ENCODE measurements at places on chromosomes 12 and 14. TPM values are rescaled to one million over a fixed set of nuclear protein-coding genes. Genes with fewer than 3 reads are reported as not detected.

OLR1 gene
- not detected for total RNA-seq

NANOG gene
- not detected for total RNA-seq

VDR gene
- 19.6 TPM for total RNA-seq

FBLN5 gene
- total RNA-seq: 0.58 TPM

ADAM21 gene
- total RNA-seq: 0.80 TPM

SLCO1B1 gene
- total RNA-seq: not detected

PRR4 gene
- total RNA-seq: 9.3 TPM

BMAL2 gene
- 137 TPM for total RNA-seq

LRP1-AS gene
- total RNA-seq: not detected

GCN1 gene
- total RNA-seq: 334 TPM

OR11H12 gene
- total RNA-seq: not detected

KDM5A gene
- 34.0 TPM for total RNA-seq

CLSTN3 gene
- total RNA-seq: 14.2 TPM

TGM1 gene
- total RNA-seq: 2.6 TPM

FRMD6 gene
- total RNA-seq: 103 TPM

ADAMTS20 gene
- 1.6 TPM for total RNA-seq

TAS2R42 gene
- not detected for total RNA-seq

DDX23 gene
- total RNA-seq: 105 TPM

BMP4 gene
- total RNA-seq: 8.7 TPM

ZC2HC1C gene
- 9.5 TPM for total RNA-seq

PAX9 gene
- total RNA-seq: 14.9 TPM

KCNH3 gene
- total RNA-seq: 0.12 TPM

DBX2 gene
- total RNA-seq: not detected

PMCH gene
- total RNA-seq: not detected

GPRC5D gene
- not detected for total RNA-seq

HOXC5 gene
- total RNA-seq: 0.29 TPM

SUDS3 gene
- total RNA-seq: 62.8 TPM

Measured in PC-3 (cell line).